Urinary bladder (tissue), 4 donors: ENCODE measurements at places on chromosomes 4 and X. TPM values are rescaled to one million over a fixed set of nuclear protein-coding genes. Genes with fewer than 3 reads are reported as not detected.

DNA sequence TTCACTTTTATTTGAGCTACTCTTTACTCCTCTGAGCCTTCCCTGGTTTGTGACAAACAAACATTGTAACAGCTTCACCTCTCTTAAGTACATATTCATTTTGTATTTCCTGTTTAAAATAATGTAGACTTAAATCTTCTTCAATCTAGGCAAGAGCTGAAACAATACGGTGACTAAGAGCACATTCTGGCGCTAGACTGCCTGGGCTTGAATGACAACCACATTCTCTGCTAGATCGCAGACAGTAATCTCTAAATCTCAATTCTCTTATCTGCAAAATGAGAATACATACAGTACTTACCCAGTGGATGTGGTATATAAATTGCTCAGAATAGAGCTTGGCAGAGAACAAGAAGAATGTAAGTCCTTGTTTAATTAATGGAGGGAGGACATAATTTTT lies 144.8 kb downstream of the ARAP2 start:
- no peak for DNase-seq

- DNase-seq, result no peak
Observed at GRCh38 chr4:42150653-42151567, 1.5 kb downstream of the BEND4 start.

The MEPE gene
- not detected for polyA plus RNA-seq

- DNase-seq, result no peak
Observed at GRCh38 chr4:52715914-52716313, 35.3 kb downstream of the ERVMER34-1 start.

DNA sequence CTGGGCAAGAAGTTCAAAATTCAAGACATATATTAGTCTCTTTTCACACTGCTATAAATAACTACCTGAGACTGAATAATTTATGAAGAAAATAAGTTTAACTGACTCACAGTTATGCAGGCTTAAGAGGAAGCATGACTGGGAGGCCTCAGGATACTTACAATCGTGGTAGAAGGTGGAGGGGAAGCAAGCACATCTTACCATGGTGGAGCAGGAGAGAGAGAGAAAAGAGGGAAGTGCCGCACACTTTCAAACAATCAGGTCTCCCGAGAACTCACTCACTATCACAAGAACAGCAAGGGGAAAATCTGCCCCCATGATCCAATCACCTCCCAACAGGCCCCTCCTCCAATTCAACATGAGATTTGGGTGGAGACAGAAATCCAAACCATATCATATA lies 273.3 kb upstream of the RASGEF1B start:
- DNase-seq, result no peak

DNA sequence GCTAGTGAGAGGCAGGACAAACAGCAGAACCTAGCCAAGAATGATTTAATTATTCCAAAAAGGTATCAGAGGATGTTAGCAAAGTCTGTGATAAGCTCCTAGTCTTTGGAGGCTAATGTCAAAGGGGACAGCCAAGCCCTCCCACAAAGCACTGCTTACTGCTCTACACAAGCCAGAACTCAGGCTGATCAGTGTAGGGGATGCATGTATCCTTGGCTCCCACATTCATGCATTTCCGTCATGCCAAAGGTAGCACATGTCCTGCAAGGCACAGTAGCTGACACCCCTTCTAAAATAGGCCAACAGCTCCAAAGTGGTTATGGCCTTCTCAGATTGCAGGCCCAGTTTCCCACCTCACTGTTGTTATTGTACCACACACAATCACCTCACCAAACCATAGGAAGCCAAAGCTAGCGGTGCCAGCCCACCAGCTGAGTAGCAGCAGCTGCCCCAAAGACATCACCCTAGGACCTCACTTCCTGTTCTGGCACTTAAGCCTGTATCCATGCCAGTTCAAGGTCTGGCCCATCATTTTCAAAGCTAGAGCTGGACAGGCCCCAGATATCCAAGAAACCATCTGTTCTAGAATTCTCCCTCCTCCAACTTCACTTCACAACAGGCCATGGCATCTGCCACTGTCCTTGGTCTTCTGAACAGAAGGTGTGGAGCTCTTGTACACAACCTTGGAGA lies 40.9 kb downstream of the TSPAN5 start:
- no peak for DNase-seq

DNA sequence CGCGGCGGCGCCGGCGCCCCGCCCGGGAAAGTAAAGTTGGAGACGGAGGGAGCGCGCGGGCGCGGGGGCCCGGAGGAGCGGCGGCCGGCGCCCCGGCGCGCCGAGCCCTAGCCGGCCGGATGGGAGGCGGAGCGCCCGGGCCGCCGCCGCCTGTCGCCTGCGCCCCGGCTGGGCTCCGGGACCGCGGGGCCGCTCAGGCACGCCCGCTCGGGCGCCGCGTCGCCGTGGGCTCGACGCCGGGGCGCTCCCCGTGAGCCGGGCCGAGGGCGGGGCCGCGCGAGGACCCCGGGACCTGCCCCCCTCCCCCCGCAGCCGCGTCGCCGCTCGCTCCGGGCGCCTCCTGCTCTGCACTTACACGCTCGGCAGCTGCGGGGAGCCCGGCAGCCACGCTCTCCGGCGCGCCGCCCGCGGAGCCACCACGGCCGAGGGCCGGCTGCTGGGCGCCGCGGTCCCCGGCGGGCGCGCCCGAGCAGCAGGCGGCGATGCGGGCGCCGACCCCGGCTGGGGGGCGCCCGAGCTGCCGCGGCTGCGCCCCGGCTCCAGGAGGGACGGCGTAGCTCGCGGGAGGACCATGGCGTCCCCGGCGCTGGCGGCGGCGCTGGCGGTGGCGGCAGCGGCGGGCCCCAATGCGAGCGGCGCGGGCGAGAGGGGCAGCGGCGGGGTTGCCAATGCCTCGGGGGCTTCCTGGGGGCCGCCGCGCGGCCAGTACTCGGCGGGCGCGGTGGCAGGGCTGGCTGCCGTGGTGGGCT lies at the start of gene ADRA2C:
TSS of gene ADRA2C (plus strand) at position 350 of the 749 bp plus-strand sequence. CDS start at position 572, 222 bp downstream.
- no peak for DNase-seq

DNA sequence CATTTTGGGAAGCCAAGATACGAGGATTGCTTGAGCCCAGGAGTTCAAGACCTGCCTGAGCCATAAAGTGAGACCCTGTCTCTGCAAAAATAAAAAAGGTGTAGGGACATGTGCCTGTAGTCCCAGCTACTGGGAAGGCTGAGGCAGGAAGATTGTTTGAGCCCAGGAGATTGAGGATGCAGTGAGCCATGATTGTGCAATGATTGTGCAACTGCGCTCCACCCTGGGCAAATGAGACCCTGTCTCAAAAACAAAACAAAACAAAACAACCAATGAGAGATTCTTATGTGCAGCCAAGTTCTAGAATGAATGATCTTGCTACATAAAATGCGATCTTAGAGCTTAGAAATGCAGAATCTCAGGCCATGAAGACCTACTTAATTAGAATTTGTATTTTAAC lies 22.5 kb downstream of the SLC9B2 start:
- no peak for DNase-seq

The PRKG2 gene
- 0.19 TPM for polyA plus RNA-seq

The PI4K2B gene
- 8.3 TPM for polyA plus RNA-seq

GRCh38 chrX:75278991-75279390 lies 5.1 kb downstream of the UPRT start:
- no peak for DNase-seq

DNA sequence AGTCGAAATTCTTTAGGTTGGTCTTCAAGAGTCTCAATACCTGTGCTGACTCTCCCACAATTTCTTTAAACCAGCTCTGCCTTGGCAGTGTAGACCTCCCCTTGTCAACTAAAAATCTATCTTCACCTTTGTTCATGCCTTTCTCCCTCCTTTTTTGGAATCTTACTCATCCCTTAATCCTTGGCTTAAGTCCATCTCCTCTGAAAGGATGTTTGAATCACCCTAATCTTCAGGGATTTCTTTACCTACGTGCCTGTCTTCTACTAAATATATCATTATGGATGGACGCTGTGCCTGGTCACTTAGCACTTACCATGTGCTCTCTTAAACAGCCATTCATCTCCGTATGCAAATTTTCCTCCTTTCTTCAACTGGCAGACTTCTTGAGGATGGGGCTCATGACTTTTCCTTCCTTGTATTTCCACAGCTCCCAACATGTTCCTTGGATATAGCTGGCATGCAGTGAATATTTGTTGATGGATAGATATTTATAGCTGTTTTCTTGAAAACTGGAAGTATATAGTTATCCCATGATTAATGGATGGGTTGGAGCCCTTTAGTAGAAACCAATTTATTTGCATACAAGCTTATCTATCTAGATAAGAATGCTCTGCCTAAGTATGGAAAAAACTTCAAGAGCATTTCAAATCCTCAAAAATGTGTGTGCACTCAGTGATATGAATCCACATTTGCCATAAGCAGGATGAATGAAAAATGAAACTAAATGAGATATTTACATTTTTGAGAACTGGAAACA lies 166.6 kb downstream of the SPRY1 start:
- DNase-seq, result no peak

The BANK1 gene
- 1.5 TPM for polyA plus RNA-seq

DNA sequence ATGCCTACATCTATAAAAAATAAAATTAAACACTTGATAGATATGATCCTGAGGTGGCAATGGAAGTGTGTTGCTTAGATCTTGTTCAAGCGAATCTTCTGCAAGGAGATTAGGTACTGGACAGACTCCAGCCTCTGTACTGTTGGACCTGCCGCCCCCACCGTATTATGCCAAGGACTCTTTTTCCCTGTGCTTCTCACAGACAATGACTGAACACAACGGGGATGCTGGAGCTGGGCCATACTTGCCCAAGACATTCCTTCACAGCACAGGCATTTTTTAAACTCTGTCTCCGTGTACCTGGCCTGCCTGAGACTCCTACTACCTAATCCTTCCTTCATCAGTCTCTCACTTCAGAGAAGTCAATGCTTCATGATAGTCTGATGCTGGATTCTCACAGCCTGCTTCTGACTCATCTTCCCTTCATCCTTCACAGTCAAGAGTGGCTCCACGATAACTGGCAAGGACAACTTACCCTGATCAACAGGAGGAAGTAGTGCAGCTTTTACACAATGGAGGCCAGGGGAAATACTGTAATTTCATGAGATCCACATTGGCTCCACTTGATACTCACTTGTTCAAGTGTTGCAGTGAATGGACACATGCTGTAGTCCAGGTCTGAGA lies 754.6 kb upstream of the AGA start:
- DNase-seq, result no peak
